ENCODE measurements at places on chromosomes 13 and 19.

DNA sequence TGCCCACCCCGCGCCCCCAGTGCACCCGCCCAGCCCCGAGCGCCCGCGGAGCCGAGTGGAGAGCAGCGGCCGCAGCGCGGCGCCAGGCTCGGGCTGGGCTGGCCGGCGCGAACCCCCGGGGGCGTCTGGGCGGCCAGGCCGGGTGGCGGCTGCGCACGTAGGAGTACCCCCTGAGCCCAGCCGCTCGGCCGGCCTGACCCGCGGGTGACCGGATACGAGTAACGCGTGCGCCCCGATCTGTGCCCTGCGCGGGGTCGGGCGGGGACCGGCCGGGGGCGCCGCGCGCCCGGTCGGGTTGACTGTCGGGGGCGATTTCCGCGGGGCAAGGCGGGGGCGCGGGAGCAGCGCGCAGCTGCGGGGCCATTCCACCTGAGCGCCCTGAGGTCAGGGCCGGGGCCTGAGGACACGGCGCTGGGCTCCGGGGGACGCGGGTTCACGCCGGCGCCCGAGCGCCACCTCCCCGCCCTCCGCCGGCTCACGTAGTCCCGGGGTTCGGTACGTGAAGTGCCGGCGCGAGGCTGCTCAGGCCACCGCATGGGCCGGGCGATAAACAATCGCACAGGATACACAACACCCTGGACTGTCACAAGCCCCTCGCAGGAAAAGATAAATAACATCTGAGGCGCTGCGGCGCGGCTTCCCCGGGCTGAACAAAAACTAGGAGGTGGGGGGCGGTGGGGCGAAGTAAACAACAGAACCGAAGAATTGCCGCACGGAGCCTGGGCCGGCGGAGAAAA, 37.6 kb upstream of the FLT1 start:
- peak; percentile 56 for DNase-seq

GRCh38 chr19:4971424-4971793, 2.5 kb downstream of the KDM4B start:
- peak; percentile 11 for DNase-seq

- no peak for DNase-seq
Measured at GRCh38 chr13:22320991-22321390, 650.1 kb downstream of the FGF9 start.

DNA sequence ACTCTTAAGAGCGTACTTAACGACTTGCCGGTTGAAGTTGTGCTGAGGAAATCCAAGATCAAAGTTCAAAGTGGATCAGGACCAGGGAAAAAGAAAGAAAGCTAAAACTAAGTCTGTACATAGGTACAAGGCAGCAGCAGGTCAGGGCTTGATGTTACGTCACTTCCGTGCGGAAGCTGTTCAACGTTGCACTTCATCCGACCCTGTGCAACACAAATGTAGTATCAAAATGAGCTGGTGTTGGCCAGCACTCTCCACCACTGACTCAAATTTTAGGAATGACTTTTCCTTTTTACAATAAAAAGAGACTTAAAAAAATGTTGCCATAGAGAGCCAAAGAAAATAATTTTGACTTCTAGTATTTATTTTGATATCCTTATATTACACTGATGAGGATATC, 1315.4 kb downstream of the EFNB2 start:
- no peak for DNase-seq

DNA sequence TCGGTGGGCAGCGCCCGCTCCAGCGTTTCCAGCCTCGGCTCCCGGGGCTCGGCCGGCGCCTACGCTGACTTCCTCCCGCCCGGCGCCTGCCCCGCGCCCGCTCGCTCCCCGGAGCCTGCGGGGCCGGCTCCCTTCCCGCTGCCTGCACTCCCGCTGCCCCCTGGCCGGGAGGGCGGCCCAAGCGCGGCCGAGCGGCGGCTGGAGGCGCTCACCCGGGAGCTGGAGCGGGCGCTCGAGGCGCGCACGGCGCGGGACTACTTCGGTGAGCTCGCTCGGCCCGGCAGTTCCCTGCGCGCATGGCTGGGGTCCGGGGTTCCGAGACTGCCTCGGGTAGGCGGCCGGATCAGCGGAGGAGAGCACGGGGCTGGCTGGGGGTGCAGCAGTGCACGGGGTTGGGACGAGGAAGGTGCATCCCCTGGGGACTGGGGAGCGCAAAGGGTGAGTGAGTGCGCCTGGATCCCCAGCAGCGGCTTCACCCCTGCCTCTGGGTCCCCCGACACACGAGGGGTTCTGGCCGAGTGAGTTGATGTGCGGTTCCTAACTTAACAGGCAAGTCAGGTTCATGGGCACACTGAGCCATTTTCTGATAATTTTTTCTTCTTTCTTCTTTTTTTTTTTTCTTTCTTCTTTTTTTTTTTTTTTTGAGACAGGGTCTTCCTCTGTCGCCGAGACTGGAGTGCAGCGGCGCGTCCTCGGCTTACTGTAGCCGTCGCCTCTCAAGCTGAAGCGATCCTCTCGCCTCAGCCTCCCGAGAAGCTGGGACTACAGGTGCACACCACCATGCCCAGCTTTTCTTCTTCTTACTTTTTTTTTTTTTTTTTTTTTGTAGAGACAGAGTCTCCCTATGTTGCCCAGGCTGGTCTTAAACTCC, 1.1 kb downstream of the WTIP start:
- no peak for DNase-seq

DNA sequence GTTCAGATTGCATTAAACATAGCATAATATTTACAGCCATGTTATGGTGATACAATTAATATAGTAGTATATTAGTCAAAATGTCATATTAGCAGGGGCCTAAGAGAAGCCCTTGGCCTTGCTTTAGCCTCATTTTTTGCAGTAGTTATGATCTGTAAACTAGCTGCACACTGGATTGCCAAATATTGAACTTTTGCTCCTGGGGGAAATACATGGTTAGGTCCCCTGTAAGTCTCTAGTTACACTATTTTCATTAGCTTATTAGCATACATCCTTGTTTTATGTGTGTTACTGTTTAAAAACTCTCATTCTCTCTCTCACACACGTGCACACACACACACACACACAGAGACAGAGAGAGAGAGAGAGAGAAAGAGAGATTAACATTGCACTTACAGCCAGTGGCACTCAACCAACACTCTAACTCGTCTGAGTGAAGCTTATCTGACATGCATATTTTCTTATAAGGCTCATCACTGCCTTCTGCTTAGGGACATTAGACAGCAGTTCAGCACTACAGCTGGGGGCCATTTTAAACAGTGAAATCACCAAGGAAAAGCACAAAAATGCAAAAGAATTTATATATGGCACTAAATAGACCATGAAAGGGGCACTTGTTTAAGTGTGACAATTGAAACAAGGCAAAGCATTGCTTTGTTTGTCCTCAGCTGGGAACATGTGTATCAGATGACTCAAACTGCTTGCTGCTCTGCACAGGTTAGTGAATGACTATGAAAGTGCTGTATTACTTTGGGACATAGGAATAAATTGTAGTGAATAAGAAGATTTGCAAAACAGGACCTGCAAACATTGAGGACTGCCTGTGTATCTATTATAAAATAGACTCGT, 278.7 kb downstream of the GPC6 start:
- DNase-seq, result no peak

DNA sequence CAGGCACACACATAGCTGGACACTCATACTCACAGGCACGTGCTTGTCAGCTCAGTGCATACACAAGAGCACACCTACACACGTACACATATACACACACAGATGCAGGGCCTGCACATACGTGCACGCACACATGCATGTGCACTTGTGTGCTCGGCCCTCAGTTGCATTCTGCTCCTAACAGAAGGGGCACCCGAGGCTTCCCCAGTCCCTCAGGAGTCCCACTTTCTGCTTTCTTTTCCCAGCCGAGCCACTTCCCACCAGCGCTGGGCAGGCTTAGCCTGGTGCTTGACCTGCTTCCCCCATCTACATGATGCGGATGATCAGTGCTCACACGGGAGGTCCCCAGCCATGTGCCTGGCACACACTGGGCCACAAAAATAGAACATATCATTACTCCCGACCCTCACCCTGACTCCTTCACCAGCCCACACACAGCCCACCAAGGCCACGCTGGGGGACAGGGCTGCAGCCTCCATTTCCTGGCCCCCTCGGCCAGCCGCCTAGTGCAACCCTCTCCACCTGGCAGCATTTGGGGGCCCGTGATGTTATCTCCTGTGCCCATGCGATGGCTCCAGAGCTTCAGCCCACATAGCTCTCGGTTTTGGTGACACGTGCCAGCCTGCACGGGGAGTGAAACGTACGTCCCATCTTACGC, 125.2 kb upstream of the SPACA7 start:
- no peak for DNase-seq

DNA sequence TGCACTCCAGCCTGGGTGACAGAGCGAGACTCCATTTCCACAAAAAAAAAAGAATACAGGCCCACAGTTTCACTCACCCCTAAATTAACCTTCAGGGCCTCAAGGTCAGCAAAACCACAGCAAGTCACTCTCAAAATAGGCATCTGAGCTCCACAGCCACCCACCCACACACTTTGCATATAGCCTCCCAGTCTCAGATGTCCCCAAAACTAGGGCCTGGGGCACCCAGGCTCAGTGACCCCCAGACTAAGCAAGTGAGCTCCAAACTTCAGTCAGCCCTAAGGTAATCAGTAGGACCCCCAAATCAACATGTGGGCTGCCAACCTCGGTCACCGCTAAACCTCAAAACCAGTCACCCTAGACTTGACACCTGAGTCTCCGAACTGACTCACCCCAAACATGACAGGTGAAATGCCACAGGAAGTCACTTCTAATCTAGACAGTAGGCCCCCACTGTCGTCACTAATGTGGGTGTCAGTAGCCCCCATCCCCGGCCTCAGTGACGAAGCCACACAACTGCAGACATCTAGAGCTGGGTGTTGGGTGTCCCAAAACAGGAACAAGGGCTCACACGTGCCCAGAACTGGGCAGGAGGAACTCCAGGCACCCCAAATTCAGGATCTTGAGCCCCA, 13.9 kb downstream of the RABAC1 start:
- DNase-seq, result no peak

DNA sequence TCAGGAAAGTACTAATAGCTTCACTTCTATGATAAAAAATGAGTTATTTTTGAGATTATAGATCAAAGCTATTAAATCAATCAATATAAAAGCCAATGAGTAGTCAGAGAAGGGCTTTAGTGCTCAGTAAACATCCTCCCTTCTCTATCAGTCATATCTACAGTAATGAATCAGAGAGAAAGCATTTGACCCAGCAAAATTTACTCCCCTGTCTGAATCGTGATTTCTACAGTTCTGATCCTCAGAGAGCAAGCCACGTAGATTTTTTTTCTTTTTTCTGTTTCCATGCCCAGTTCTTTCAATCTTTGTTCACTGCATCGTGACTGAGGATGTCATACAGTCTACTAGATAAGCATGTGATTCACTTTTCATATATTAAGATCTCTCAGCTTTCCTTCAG, 16.2 kb upstream of the MBNL2 start:
- no peak for DNase-seq

- no peak for DNase-seq
Measured at GRCh38 chr13:18960637-18961227, 220.9 kb downstream of the TUBA3C start.

GRCh38 chr19:15538774-15539173, 30.4 kb downstream of the CYP4F22 start:
- no peak for DNase-seq

GRCh38 chr13:100182900-100183490, 94.1 kb downstream of the PCCA start:
- DNase-seq, result no peak

DNA sequence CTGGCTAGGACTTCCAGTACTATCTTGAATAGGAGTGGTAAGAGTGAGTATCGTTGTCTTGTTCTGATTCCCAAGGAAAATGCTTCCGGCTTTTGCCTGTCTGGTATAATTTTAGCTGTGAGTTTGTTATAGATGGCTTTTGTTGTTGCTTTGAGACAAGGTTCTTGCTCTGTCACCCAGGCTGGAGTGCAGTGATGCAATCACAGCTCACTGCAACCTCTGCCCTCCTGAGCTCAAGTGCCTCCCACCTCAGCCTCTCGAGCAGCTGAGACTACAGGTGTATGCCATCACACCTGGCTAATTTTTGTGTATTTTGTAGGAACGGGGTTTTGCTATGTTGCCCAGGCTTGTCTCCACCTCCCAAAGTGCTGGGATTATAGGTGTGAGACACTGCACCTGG, 6.1 kb upstream of the ZNF543 start:
- no peak for DNase-seq

DNA sequence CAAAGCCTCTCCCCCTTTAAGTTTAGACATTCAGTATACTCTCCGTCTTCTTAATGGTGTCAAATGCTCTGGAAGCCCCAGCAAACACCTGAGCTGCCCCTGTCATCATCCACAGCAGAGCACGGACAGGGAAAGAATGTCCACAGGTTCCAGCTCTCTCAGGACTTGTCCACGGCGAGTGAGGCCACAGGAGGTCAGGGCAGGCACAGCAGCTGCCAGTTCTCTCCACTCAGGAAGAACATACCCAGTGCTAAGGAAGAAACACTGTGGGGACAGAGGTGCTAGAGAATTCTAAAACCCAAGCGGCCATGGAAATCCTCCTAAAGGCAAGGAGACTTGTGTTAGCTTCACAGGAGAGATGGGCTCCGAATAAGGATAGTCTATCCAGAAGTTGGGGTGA, 132.0 kb upstream of the SERP2 start:
- no peak for DNase-seq

- no peak for DNase-seq
Measured at GRCh38 chr13:103356226-103356864, 290.1 kb upstream of the SLC10A2 start.

GRCh38 chr13:48772908-48773307, 119.2 kb downstream of the CYSLTR2 start:
- DNase-seq, result no peak

DNA sequence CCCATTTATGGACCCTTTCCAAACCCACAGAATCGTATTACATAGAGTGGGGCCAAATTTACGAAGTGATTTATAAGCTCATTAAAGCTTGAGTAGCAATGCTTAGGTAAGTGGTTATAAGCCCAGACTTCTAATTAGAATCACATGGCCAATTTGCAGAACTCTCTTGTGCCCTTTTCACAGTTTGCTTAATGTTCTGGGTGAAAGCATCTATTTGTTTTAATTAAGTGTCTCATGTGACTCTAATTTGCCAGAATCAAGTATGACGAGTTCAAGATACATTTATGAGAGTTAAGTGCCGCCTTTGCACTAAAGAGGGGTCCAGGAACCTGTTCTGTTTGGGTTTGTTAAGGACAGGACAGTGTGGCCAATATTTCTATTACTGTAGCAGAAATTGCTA, 46.0 kb upstream of the ZNF681 start:
- no peak for DNase-seq

DNA sequence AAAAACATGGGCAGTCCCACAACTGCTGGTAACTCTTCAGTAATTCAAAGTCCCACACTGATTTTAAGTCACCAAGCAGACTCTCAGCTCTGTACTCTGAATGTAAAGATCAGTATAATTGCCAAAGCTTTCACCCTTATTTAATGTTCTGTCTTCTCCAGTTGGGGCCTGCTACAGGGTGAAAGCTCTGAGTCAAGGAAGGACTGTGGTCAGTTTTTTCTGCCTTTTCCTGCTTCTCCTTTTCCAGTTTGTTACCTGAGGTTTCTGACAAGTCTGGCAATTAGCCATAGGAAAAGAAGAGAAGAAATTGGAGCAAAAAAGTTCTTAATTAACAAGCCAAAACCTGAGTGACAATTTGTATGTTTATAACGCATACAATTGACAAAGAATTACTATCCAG, 279.3 kb downstream of the RBM26 start:
- DNase-seq, result no peak

- DNase-seq, result no peak
Measured at GRCh38 chr13:22690756-22691155, 490.0 kb upstream of the SGCG start.

GRCh38 chr13:59356607-59357006, 807.1 kb downstream of the DIAPH3 start:
- DNase-seq, result no peak

- DNase-seq, result no peak
Measured at GRCh38 chr13:99757756-99758459, 213.7 kb downstream of the ZIC5 start.

GRCh38 chr13:20064128-20064527, 96.7 kb downstream of the GJA3 start:
- DNase-seq, result no peak

All from HAP-1 (cell line).